Activated naive CD4-positive, alpha-beta T cell (primary cell): ENCODE measurements at places on chromosomes 5 and 9.

GRCh38 chr5:329121-329735 is 7.7 kb downstream of the AHRR start:
- DNase-seq = no peak

DNA sequence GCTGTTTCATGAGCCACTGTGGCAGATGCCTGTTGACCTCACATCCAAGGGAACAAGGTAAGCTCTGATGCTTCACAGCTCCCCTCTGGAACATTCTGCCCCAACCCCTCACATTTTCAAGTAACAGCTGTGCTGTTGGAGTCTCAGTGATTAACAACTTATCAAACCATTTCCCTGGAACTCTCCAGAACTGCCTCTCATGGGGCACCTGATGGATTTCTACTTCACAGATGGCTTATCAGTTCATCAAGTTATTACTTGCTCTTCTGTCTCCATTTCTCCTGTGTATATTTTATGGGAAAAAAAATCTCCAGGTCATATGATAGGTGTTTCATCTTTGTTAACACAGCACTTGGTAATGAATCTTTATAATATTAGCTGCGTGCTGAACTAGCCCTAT is 322.4 kb downstream of the MAN2A1 start:
- no peak for DNase-seq

- DNase-seq = no peak
Observed at GRCh38 chr9:107280543-107280942, 2.5 kb upstream of the RAD23B start.

- no peak for DNase-seq
Observed at GRCh38 chr5:124859027-124859426, 112.6 kb upstream of the ZNF608 start.

DNA sequence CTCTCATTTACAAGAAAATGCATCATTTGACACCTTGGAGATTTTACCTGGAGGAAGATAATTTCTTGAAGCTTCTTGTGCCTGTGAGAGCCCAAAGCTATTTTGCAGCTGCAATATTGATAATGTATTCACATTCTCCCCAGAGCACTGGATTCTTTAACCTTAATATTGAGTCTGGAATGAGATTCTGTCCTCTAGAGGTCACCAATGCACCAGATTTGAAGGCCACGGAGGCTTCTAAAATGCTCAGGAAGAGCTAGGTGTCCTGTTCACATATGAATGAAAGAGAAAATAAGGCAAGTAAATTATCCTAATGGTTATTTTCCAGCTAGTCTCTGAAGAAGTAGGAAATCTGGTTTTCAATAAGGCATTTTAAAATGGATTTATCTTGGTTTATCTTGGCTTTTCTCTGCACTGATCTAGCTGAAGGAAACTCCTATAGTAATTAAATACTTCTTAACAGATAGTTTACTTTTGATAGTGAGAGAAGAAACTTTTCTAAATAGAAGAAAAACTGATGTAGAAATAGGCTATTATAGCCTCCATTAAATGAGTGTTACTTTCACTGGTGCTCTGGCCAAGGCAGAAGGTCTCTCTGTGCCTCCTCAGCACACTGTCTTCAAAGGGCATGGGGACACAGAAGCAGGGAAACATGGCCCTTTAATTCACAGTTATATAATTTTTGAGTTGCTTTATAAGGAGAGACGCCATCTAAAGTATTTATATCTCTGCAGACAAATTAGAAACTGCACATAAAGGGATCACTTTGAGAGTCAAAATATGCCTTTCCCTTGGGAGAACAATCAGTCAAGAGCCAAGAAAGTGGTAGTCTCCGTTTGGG is 297.0 kb upstream of the ACTBL2 start:
- no peak for DNase-seq

- no peak for DNase-seq
Observed at GRCh38 chr9:88775037-88775471, 216.2 kb upstream of the S1PR3 start.

GRCh38 chr9:104923740-104924139 is 4.2 kb downstream of the ABCA1 start:
- DNase-seq = no peak

GRCh38 chr5:171521219-171521633 is 101.8 kb downstream of the FGF18 start:
- no peak for DNase-seq

DNA sequence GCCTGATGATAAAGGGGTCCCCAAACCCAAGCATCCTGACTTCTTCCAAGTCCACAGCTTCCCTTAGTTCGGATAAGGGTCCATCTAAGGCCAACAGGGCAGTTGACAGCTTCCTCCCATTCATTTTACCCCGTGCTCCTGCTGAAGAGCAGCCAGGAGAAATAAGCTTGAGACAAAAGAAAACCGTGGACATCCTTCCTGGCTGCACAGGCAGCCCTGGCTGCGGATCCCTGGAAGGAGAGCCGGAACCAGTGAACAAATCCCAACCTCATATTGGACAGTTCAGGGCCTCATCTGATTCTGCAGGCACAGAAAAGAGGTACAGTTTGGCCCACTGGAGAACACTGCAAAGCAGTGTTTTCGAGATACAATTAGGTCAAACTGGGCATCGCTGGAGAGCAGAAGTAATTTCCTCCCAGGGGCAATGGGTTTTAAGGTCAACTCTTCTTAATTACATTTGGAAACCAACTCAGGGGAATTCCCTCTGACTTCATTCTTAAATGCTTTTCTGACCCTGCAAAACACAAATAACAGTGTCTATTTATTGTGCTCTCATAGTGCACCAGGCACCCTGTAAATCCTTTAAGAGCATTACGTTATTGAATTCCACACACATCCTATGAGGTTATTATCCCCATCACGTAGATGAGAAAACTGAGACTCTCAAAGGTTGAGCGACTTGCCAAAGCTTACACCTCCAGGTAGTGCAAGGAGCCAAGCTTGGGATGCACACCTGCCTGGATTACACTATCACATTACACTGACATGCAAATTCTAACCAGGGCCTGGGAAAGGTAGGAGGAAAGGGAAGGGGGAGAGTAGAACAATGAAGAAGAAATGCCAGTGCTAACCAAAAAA is 21.2 kb downstream of the ADAM19 start:
- DNase-seq = no peak

- no peak for DNase-seq
Observed at GRCh38 chr9:124208571-124208970, 49.2 kb upstream of the NEK6 start.

- DNase-seq = no peak
Observed at GRCh38 chr5:99070822-99071221, 142.0 kb upstream of the CHD1 start.

- no peak for DNase-seq
Observed at GRCh38 chr9:136673088-136673974, 10.6 kb downstream of the EGFL7 start.

- no peak for DNase-seq
Observed at GRCh38 chr5:67426961-67427849, 230.6 kb upstream of the CD180 start.

GRCh38 chr5:54329731-54330709 is 19.6 kb upstream of the ARL15 start:
- DNase-seq = no peak

DNA sequence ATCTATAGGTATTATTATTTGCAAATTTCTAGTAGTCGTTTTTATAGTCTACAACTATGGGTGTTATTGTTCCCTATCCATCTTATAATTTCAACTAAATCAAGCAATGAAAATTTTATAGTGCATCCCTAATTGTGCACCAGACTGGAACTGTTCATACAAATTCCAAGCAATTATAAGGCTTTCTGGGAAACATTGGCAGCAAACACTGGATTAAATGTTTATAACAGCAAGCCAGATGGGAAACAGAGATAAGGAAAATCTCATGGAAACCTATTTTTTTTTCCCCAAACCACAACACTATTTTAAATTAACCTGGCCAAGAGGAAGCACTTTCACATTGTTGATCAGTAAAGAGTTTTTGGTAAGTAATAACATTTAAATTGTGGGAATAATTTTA is 524.3 kb downstream of the RASEF start:
- no peak for DNase-seq

DNA sequence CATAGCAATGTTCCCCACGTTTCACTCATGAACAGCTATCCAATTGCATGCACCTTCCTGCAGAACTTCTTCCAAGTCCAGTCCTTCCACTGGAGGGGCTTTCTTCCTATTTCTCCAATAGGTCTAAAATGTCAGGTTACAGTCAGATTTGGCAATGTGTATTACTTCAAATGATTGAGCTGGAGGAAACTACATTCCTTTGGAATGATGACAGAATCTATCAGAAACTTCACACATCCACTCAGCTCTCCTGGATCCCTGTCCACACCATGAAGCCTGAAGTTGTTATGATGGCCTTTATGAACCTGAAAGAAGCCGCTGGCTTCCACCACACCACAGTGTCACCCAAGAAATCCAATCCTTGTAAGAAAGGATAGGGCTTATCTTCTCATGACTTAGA is 32.2 kb downstream of the FBXW2 start:
- DNase-seq = no peak

GRCh38 chr5:163565931-163566608 is 60.7 kb downstream of the MAT2B start:
- no peak for DNase-seq

DNA sequence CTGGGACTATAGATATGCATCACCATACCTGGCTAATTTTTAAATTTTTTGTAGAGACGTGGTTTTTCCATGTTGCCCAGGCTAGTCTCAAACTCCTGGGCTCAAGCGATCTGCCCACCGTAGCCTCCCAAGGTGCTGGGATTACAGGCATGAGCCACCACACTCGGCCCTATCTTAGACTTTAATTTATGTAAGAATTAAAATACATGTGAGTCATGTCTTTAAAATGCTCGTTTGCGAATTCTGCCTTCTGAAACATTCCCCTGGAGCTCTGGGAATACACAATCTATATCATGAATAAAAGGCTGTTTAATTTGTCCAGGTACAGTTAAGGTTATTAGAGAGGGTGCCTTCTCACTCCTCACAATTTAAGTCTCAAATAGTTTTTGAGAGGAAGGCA is 32.8 kb downstream of the RHOBTB3 start:
- DNase-seq = no peak

DNA sequence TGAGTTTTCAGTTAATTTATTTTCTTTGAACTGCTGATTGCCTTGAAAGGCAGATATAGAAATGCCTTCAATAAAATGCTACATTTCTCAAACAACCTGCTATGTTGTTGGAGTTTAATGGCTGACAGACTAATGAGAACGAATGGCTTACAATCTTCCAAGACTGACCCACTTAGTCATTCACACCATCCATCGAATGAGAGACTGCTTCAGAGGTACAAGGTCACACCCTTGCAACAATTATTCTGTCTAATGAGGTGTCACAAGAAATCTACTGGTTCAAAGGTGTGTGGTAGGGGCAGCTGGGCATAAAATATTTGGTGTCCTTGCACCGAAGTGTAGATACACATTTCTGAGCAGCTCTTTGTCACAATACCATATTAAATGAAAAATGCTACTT is 18.3 kb downstream of the PTPRD start:
- no peak for DNase-seq
